Renal pelvis (tissue), 12 donors: ENCODE measurements at places on chromosomes 1 and 21. TPM values are rescaled to one million over a fixed set of nuclear protein-coding genes. Genes with fewer than 3 reads are reported as not detected.

DNA sequence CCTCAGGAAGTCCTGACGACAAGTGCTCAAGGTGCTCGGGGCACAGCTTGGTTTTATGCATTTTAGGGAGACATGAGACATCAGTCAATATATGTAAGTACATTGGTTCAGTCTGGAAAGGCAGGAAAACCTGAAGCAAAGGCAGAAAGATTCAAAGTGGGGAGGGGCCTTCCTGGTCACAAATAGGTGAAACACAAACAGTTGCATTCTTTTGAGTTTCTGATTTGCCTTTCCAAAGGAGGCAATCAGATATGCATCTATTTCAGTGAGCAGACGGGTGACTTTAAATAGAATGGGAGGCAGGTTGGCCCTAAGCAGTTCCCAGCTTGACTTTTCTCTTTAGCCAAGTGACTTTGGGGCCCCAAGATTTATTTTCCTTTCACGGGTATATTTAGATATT is 8.9 kb upstream of the RNF187 start:
- no peak for DNase-seq

GRCh38 chr1:47211796-47212269 is 20.2 kb downstream of the TAL1 start:
- DNase-seq = no peak

Gene PTTG1IP
- polyA plus RNA-seq = 279 TPM

GRCh38 chr1:18739408-18739807 is 108.8 kb downstream of the PAX7 start:
- no peak for DNase-seq

- DNase-seq = no peak
These were observed 142.2 kb downstream of the RABGAP1L start for GRCh38 chr1:174301295-174302077.

Gene KCNK1
- polyA plus RNA-seq = 6.9 TPM

DNA sequence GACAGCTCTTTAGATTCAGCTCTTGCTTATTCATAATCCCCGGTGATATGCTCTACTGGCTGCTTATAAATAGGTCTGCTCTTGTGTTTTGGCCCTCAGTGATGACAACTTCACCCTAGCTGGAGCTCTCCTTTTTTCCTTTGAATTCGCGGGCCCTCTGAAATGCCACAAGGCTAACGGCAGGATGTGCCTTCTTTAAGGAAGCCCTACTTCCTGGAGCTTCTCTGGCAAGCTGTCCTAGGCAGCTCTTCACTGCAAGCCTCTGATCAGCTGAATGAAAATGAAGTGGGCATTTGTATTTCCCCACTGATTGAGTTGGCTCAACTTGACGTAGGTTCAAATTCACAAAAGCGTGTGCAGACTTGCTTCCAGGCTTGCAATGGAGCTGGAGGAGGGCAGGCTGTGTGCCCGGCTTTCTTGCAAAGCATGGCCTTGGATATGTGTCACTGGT is 22.2 kb downstream of the SGIP1 start:
- DNase-seq = no peak

Gene TLR5
- polyA plus RNA-seq = 7.1 TPM

Gene OR6K6
- not detected for polyA plus RNA-seq

DNA sequence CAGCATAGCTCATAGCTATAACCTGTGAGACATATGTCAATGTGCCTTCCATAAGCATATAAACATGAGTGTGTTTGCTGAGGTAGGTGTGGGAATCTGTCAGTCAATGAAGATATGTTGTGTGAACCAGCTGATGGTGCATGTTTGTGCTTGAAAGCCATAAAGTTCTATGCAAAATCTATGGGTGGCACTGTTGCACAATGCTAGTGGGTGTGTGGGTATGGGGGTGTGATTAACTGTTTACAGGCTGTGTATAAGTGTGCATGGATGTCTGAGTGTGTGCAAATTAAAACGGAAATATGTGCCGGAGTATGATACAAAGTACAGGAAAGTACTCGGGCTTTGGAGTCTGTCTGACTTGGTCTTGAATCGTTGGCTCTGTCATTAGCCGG is 1.0 kb upstream of the ATP2B4 start:
- no peak for DNase-seq

- DNase-seq = no peak
These were observed 16.5 kb upstream of the CFHR5 start for GRCh38 chr1:196960854-196961253.

- DNase-seq = no peak
These were observed 49.5 kb upstream of the SLC19A1 start for GRCh38 chr21:45591619-45592207.
